ENCODE measurements at places on chromosomes 2 and 18. TPM values are rescaled to one million over a fixed set of nuclear protein-coding genes. Genes with fewer than 3 reads are reported as not detected.

The ALPP gene
- 0.37 TPM for total RNA-seq

The GPBAR1 gene
- total RNA-seq = 0.15 TPM

The RAB17 gene
- 0.10 TPM for total RNA-seq

The VIT gene
- total RNA-seq = not detected

The EVX2 gene
- total RNA-seq = not detected

The FTCDNL1 gene
- 2.2 TPM for total RNA-seq

The FEV gene
- not detected for total RNA-seq

The TLX2 gene
- total RNA-seq = 0.30 TPM

The PLEKHH2 gene
- total RNA-seq = 0.92 TPM

The SLC30A3 gene
- 4.8 TPM for total RNA-seq

Measured in A549 treated with DMSO at 1 μM for 4 hours (cell line).